ENCODE measurements at places on chromosomes 4 and X. TPM values are rescaled to one million over a fixed set of nuclear protein-coding genes. Genes with fewer than 3 reads are reported as not detected.
A peak's percentile ranks its signal among the peaks of the same experiment; 100 is the strongest.

Gene VAMP7
- total RNA-seq = 23.4 TPM

Gene BMP2K
- total RNA-seq = 18.8 TPM

Gene GPR78
- not detected for total RNA-seq

Gene SLC9B1
- total RNA-seq = 7.3 TPM

- peaks cover 3% of the 10 kb centered on the region for H3K27me3 ChIP-seq
- H3K27ac ChIP-seq = no peak overlapping the region
- H3K4me3 ChIP-seq = no peak overlapping the region
- DNase-seq = no peak
- H3K4me1 ChIP-seq = peaks cover 3% of the 10 kb centered on the region
Observed at GRCh38 chr4:836750-837301, 10.9 kb upstream of the CPLX1 start.

DNA sequence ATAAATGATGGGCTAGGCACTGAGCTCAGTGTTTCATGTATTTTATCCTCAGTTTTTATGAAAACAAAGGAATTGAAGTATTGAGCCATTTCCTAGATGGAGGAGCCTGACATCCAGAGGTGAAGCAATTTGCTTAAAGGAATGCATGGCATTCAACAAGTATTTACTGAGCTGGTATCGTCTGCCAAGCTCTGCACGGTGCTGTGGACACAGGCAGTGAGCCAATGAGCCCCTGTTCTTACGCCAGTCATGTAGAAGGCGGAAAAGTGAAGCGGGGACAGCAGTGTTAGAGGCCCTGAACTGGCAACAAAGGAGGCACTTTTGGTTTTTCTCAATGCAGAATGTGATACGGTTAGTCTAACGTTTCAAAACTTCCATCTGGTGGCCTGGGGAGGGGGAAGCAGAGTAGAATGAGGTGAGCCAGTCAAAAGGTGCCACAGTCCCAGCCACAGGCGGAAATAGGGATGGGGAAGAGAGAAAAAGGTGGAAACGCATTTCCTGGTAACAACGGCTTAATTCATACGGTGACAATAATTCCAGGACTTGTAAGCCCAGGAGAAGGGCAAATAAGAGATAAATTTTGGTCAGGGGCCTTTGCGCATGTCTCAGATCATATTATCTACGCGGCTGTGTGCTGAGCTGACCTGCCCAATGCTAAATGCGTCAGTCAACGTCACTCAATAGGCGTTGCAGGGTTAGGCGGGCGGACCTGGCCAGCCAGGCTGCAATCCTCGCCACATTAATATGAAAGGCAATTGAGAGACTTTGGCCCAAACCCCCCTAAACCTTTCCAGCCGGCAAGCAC is 133.9 kb downstream of the AFAP1 start:
- no peak overlapping the region for H3K4me3 ChIP-seq
- H3K4me1 ChIP-seq = peaks cover 12% of the 10 kb centered on the region
- peaks cover 35% of the 10 kb centered on the region for H3K36me3 ChIP-seq

DNA sequence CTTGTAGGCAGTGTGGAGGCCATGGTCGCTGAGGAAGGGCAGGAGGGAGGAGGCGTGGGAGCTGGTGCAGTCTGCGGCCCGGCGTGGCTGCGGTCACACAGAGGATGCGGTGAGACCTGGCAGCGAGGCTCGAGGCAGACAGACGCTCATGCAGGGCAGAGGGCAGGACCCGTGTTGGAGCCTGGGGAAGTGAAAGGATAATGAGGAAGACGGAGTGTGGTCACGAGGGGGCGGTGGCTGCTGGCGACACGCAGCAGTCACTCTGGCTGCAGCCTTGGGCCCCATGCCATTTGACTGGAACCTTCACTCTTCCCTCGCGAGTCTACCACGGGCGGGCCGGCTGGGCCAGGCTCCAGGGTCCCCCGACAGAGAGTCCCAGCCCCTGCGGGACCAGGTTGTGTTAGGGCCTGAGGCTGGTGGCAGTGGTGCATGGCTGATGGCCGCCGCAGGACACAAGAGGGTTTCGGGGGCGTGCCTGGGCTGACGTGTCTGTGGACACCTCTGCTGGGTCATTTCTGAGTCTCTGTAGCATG is 68.8 kb upstream of the HGFAC start:
- no peak overlapping the region for H3K27ac ChIP-seq
- H3K4me3 ChIP-seq = no peak overlapping the region
- no peaks in the 10 kb centered on the region for H3K36me3 ChIP-seq
- peaks cover 15% of the 10 kb centered on the region for H3K27me3 ChIP-seq
- H3K4me1 ChIP-seq = peaks cover 19% of the 10 kb centered on the region

DNA sequence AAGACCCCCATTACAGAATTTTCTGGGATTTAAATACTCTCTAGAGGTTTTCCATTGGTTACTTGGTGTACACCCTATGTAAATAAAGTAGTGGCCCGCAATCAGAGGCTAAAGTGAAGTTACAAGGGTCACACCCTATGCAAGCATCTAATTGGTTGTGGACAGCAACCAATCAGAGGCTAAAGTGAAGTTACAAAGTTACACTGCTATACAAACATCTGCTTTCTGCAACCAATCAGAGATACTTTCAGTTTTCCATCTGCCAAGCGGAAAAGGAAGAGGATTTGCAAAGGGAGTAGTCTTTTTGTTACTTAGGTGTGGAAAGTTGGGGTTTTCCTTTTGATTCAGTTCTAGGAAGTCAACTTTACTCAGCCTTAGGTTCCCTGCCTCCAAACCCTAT is 2.0 kb upstream of the ATRX start:
- no peak for DNase-seq
- peaks cover 4% of the 10 kb centered on the region for H3K36me3 ChIP-seq
- peak overlapping the region; percentile 73 for H3K27ac ChIP-seq
- H3K27me3 ChIP-seq = no peaks in the 10 kb centered on the region

GRCh38 chr4:73034896-73035295 is 34.6 kb downstream of the COX18 start:
- no peak overlapping the region for H3K4me3 ChIP-seq
- no peaks in the 10 kb centered on the region for H3K36me3 ChIP-seq
- H3K27me3 ChIP-seq = no peaks in the 10 kb centered on the region
- H3K27ac ChIP-seq = no peak overlapping the region
- DNase-seq = no peak

DNA sequence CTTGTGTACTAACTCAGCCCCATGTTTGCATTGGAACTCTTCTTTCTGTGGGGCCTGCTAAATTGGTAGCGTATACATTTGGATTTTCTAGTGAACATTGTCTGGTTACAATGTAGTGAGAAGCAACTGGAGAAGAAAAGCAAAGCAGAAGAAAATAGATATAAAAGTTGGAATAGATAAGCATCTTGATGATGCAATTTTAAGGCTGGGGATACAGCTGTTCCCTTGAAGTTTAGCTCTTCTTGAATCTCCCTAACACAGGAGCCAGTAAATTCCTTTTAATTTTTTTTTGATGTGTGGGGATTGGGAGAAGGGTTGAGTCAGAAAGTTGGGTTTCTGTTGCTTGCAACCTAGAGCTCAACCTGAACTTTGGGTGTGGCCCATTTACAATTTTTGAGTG is 308.1 kb downstream of the STIM2 start:
- H3K27me3 ChIP-seq = no peaks in the 10 kb centered on the region
- no peak overlapping the region for H3K4me3 ChIP-seq
- no peaks in the 10 kb centered on the region for H3K4me1 ChIP-seq
- H3K27ac ChIP-seq = no peak overlapping the region

DNA sequence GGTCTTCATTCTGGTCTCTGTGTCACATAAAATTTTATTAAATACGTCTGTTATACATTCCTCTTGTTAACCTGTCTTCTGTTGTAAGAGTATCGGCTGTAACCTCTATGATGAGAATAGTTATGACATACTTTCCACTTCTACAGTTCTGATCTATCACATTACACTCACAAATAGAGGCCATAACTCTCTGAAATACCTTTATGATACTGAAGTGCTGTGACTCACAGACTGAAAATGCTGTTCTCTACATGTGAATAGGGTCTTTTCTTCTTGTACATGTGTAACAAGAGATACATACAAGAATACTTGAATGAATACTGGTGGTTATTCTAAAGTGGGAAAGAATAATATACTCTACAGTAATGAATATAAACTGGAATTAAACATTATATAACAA is 1047.6 kb downstream of the TECRL start:
- no peak overlapping the region for H3K4me3 ChIP-seq
- H3K27ac ChIP-seq = no peak overlapping the region
- H3K27me3 ChIP-seq = no peaks in the 10 kb centered on the region
- H3K4me1 ChIP-seq = no peaks in the 10 kb centered on the region
- no peaks in the 10 kb centered on the region for H3K36me3 ChIP-seq

DNA sequence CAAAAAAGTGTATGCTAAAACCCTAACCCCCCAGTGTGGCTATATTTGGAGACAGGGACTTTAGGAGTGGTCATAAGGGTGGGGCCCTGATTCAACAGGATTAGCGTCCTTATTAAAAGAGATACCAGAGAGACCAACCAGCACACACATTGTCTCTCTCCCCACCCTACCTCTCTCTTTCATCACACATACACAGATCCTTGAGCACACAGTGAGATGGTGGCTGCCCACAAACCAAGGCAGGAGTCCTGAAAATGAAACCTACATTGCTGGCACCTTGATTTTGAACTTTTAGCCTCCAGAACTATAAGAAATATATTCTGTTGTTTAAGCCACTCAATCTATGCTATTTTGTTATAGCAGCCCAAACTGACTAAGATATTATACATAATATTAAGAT is 224.2 kb downstream of the KDR start:
- no peak for DNase-seq
- H3K36me3 ChIP-seq = no peaks in the 10 kb centered on the region
- peaks cover 2% of the 10 kb centered on the region for H3K27me3 ChIP-seq
- H3K4me1 ChIP-seq = no peaks in the 10 kb centered on the region
- no peak overlapping the region for H3K27ac ChIP-seq

DNA sequence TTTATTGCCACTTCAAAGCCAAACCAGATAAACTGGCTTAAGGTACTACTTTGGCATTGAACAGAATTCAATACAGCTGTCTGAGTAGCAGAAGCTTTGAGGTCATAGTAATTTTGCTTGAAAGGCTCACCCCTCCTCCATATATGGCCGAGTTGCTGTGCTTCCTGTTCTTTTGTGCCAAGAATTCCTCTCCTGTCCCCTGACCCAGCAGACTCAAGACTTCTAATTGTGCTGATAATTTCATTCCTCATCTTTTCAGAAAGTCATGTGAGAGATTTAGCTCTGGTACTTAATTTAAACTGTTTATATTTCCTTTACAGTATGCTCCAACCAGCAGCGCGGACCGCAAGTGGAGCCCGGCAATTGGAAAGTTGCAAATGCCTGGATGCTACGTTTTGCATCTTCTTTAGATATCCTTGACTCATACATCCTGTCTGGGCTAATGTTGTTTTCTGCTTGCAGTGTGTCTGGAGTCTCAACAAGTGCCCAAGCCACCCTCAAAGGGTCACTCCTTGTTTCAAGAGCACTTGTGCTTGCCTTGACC is 373.4 kb downstream of the PDGFC start:
- no peaks in the 10 kb centered on the region for H3K27me3 ChIP-seq
- no peaks in the 10 kb centered on the region for H3K4me1 ChIP-seq
- H3K27ac ChIP-seq = no peak overlapping the region
- no peak for DNase-seq

DNA sequence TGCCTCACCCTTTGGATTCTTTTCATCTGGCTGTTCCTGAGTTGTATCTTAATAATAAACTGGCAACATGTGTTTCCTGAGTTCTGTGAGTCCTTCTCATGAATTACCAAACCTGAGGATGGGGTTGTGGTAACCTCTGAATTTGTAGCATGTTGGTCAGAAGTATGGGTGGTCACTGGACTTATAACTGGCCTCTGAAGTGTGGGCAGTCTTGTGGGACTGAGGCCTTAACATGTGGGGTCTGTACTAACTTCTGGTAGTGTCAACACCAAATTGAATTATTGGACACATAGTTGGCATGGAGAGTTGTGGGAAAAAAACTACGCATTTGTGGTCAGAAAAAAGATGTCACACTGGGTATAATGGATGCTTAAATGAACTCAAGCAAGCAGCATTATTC is 45.0 kb upstream of the TNIP3 start:
- H3K4me3 ChIP-seq = no peak overlapping the region
- H3K36me3 ChIP-seq = peaks cover 11% of the 10 kb centered on the region
- no peaks in the 10 kb centered on the region for H3K27me3 ChIP-seq
- H3K4me1 ChIP-seq = no peaks in the 10 kb centered on the region

- H3K4me1 ChIP-seq = no peaks in the 10 kb centered on the region
- no peak overlapping the region for H3K4me3 ChIP-seq
- no peak for DNase-seq
- no peaks in the 10 kb centered on the region for H3K36me3 ChIP-seq
- H3K27ac ChIP-seq = no peak overlapping the region
- H3K27me3 ChIP-seq = no peaks in the 10 kb centered on the region
Observed at GRCh38 chrX:112874614-112875013, 34.0 kb upstream of the AMOT start.

DNA sequence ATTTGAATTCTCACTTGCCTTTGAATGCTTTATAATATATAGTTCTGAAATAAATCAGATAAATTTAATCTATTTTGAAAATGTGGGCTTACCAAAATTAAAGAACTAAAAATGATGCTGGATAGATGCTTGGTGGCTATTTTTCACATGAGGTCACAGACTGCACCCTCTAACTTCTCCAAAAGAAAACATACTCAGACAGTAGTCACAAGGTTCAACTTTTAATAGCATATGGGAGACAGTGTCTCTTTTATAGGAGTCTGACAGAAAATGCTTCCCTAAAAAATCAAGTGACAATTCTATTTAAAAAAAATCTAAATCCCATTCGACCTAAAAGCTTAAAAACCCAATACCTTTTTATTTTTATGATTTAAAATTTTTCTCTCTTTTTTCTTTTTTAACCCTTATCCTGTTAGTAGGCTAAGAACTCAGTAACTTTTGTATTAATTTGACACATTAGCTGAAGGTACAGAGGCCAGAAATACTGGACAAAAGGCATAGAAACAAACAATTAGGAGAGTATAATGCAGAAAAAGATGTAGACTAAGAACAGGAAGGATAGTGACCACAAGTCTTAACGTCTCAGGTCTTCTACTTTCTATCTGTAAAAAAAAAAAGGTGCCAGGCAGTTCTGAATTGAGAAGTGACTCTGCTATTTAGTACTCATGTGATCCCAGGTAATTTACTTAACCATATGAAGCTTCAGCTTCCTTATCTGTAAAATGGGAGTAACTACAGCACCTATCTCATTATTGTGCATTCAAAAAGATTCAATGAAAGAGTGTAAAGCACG is 7.6 kb downstream of the TIGD4 start:
- no peaks in the 10 kb centered on the region for H3K36me3 ChIP-seq
- H3K4me1 ChIP-seq = no peaks in the 10 kb centered on the region

GRCh38 chr4:111649308-111649707 is 495.9 kb upstream of the FAM241A start:
- no peak for DNase-seq
- H3K4me3 ChIP-seq = no peak overlapping the region
- H3K27ac ChIP-seq = no peak overlapping the region
- no peaks in the 10 kb centered on the region for H3K36me3 ChIP-seq
- no peaks in the 10 kb centered on the region for H3K27me3 ChIP-seq
- H3K4me1 ChIP-seq = no peaks in the 10 kb centered on the region

DNA sequence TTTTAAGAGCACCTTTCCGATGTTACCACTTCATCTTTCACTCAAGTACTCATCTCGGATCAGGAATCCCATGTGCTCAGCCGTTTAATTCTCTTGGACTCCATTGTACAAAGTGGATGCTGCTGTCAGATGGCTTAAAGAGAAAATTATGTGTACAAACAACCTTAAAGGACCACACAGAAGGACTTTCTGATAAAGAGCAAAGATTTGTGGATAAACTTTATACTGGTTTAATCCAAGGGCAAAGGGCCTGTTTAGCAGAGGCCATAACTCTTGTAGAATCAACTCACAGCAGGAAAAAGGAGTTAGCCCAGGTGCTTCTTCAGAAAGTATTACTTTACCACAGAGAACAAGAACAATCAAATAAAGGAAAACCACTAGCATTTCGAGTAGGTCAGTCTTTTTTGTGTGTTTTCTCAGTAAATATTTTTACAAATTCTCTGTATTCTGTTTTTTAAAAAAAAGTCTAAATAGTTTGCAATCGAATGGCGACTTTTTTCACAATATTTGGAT is 20.1 kb downstream of the MMAA start:
- H3K27me3 ChIP-seq = no peaks in the 10 kb centered on the region
- no peak for DNase-seq
- H3K4me1 ChIP-seq = peaks cover 6% of the 10 kb centered on the region
- no peak overlapping the region for H3K4me3 ChIP-seq
- peaks cover 30% of the 10 kb centered on the region for H3K36me3 ChIP-seq

Data from naive thymus-derived CD8-positive, alpha-beta T cell (primary cell).